T-cell (primary cell): ENCODE measurements at places on chromosomes 1 and 21.

- no peak for DNase-seq
- no peaks in the 10 kb centered on the region for H3K4me1 ChIP-seq
- H3K36me3 ChIP-seq, result no peaks in the 10 kb centered on the region
- H3K4me3 ChIP-seq, result no peak overlapping the region
Observed at GRCh38 chr1:62341615-62342014, 22.4 kb upstream of the KANK4 start.

- no peak overlapping the region for H3K4me3 ChIP-seq
- no peak overlapping the region for H3K27ac ChIP-seq
- no peaks in the 10 kb centered on the region for H3K27me3 ChIP-seq
- DNase-seq, result no peak
Observed at GRCh38 chr1:60088620-60089155, 15.1 kb upstream of the C1orf87 start.

- H3K27ac ChIP-seq, result no peak overlapping the region
- DNase-seq, result no peak
- peaks cover 3% of the 10 kb centered on the region for H3K36me3 ChIP-seq
- no peaks in the 10 kb centered on the region for H3K4me1 ChIP-seq
- no peaks in the 10 kb centered on the region for H3K27me3 ChIP-seq
Observed at GRCh38 chr1:180173952-180174351, 19.3 kb downstream of the QSOX1 start.

DNA sequence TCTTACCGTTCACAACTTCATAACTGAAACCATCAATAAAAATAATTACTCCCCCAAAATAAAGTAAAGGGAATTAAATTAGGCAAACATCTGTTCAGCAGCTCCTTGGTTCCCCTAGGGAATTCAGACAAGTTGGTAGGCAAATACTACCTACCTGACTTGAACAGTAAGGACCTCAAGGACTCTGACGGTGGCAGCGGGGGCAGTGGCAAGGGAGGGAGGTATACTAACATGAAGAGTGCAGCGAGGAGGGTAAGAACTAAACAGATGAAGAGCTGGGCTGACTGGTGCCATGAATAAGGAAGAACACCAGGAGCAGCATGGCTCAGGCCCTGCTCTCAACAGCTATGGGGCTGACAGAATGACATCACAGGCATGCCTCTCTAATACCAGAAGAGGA, 33.1 kb downstream of the MTOR start:
- H3K27ac ChIP-seq, result no peak overlapping the region
- no peak for DNase-seq
- no peak overlapping the region for H3K4me3 ChIP-seq
- H3K36me3 ChIP-seq, result no peaks in the 10 kb centered on the region
- H3K27me3 ChIP-seq, result no peaks in the 10 kb centered on the region

DNA sequence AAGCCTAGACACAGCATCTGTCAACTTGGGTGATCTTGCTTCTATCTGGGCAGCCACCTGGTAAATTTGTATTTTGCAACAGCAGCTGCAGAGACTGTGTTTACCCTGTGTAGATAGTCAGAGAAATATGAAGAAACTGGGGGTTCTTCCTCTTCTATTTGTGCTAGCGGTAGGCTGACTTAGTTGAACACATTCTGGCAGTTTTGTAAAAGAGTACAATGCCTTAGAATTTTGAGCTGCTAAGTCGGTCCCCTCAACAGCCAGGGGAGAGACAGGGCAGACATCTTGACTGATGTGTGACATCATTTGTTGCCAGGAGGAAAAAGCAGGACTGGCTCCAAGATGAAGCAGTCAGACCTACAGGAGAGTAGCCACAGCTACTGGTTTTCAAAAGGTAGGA, 53.7 kb downstream of the KCNJ6 start:
- no peak overlapping the region for H3K4me3 ChIP-seq
- H3K27me3 ChIP-seq, result no peaks in the 10 kb centered on the region
- no peak for DNase-seq
- H3K4me1 ChIP-seq, result no peaks in the 10 kb centered on the region
- no peak overlapping the region for H3K27ac ChIP-seq

GRCh38 chr1:16143005-16143565, 12.8 kb downstream of the EPHA2 start:
- no peaks in the 10 kb centered on the region for H3K27me3 ChIP-seq
- no peak overlapping the region for H3K27ac ChIP-seq
- no peak for DNase-seq
- no peak overlapping the region for H3K4me3 ChIP-seq

DNA sequence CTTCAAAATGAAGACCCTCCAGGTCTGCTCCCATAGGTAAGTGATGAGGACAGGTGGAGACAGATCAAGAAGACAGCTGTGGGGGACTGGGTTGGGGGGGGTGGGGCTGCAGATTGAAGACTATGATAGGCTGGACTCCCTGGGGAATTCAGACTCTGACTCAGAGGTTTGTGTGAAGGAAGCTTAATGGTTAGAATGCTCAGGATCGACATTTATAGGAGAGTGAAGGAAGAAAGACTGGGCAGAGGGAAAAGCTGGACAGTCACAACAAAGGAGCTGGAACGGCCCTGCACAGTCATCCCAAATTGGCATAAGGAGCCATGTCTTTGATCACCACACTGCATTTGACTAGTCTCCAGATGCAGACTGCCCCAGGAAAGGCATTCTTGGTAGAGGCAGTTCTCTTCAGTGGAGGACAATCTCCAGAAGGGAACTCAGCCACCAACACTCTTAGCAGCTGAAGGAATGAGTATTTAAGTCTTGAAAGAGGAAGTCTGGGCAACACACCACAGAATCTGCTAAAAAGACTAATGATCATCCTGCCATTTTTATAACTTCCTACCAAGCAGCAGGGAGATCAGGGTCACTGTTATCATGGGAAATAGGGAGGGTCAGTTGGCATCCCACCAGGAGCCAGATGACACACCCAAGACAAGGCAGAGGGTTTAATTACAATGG, 120.0 kb upstream of the ZC3H11B start:
- H3K27ac ChIP-seq, result no peak overlapping the region
- no peaks in the 10 kb centered on the region for H3K27me3 ChIP-seq
- no peak for DNase-seq
- H3K36me3 ChIP-seq, result no peaks in the 10 kb centered on the region
- no peak overlapping the region for H3K4me3 ChIP-seq
